ENCODE measurements at places on chromosomes 5 and 9.

DNA sequence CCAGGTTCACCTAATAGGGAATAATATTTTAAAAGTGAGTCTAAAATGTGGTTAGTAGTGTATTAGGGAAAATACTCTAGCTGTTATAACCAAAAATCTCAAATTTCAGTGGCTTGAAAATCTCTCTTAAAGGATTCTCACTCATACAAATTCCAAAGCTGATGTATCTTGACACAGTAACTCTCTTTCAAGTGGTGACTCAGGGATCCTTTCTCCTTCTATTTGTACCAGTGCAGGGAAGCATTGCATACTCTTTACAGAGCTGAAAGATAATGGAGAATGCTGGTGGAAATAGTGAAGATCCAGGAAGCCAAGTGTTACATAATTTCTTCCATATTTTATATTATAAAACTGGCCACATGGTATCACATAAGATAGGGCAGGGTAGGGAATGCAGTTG lies 560.2 kb upstream of the CDH9 start:
- no peak for DNase-seq

DNA sequence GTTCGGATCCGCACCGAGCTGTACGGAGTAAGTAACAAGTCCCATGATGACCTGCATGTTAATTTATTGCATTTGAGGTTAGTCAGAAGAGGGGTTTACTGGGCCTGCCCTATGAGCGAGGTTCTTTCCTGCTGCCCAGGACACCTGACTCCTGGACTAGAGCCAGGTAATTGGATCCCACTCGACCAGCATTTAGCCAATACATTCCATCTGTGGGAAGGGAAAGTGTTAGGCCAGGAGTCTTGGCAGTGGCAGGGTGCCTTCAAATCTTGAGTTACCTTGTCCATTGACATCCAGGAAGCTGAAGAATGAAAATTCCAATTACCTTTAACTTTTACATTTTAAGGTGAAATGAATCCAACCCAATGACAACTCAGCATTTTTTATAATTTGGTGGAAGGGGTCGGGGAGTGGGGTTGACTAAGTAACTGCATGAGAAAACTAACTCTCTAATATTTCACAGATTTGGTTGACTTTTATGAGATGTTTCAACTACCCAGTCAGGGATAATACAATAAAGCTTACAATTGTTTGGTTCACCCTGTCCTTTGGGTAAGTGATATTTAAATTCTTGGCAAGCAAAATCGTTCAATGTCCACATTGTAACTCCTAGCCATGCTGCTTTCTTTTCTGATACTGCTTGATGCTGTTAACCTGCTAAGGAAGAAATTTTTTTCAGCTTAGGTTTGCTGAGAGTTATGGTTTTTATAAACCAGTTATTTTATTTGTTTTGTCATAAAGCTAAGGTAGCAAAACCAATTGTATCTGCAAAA lies 111.6 kb upstream of the IQGAP2 start:
- no peak for DNase-seq

GRCh38 chr9:104227108-104227507 lies 133.0 kb downstream of the SMC2 start:
- DNase-seq, result no peak

- DNase-seq, result no peak
Observed at GRCh38 chr5:170488570-170488969, 15.2 kb upstream of the KCNIP1 start.

- DNase-seq, result no peak
Observed at GRCh38 chr5:114435885-114436299, 74.0 kb downstream of the KCNN2 start.

GRCh38 chr9:86946201-86947145 lies 833 bp downstream of the GAS1 start:
- peak; percentile 60 for DNase-seq
